GM23338 (cell line): ENCODE measurements at places on chromosomes 16 and 17.

DNA sequence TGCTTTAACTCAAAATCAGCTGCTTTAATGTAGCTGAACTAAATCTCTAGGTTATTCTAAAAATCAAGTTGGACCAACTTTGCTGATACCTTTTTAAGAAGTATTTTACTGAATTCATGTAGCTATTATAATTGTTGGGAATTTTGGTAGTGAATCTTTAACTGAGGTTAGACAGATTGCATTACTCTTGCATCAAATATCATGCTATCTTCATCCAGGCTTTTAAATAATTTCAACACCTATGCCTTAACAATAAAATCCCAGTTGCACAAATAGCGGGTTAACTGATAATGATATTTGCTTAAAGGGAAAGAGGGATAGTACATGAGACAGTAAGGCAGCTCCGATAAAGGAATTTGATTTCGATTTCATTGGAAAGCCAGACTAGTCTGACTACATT lies 241.3 kb upstream of the TBX2 start:
- no peak overlapping the region for H3K4me3 ChIP-seq
- no peak for DNase-seq
- no peak overlapping the region for H3K27ac ChIP-seq
- no peaks in the 10 kb centered on the region for H3K36me3 ChIP-seq

GRCh38 chr17:19753661-19754463 lies 5.8 kb upstream of the ALDH3A1 start:
- no peak overlapping the region for H3K4me3 ChIP-seq
- no peak overlapping the region for H3K27ac ChIP-seq
- H3K4me1 ChIP-seq = no peaks in the 10 kb centered on the region
- no peaks in the 10 kb centered on the region for H3K36me3 ChIP-seq

DNA sequence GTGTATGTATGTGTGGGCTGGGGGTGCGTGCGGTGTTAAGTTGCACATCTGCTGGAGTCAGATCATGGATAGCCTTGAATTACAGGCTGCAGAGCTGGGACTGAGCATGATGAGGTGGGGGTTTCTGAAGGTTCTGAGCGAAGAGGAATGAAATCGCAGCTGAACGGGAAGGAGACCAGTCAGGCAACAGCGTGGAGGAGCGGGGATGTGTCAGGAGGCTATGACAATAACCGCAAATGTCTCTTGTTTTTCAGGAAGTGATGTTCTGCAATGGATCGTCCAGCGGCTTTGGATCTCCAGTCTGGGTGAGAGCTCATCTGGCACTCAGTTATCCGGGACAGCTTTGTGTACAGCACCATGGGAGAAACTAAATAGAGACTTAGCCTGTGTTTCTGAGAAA lies 20.9 kb downstream of the RGS9 start:
- H3K36me3 ChIP-seq = no peaks in the 10 kb centered on the region
- H3K27ac ChIP-seq = no peak overlapping the region
- no peak overlapping the region for H3K4me3 ChIP-seq
- DNase-seq = no peak
- peaks cover 8% of the 10 kb centered on the region; the same call in 1 of the 2 replicates for H3K4me1 ChIP-seq
- H3K27me3 ChIP-seq = no peaks in the 10 kb centered on the region

- no peaks in the 10 kb centered on the region for H3K36me3 ChIP-seq
- no peak overlapping the region; the same call in 1 of the 2 replicates for H3K27ac ChIP-seq
- no peak for DNase-seq
- no peaks in the 10 kb centered on the region for H3K27me3 ChIP-seq
- no peaks in the 10 kb centered on the region for H3K4me1 ChIP-seq
- H3K4me3 ChIP-seq = no peak overlapping the region
These were observed 67.4 kb downstream of the JPH3 start for GRCh38 chr16:87669672-87670071.

DNA sequence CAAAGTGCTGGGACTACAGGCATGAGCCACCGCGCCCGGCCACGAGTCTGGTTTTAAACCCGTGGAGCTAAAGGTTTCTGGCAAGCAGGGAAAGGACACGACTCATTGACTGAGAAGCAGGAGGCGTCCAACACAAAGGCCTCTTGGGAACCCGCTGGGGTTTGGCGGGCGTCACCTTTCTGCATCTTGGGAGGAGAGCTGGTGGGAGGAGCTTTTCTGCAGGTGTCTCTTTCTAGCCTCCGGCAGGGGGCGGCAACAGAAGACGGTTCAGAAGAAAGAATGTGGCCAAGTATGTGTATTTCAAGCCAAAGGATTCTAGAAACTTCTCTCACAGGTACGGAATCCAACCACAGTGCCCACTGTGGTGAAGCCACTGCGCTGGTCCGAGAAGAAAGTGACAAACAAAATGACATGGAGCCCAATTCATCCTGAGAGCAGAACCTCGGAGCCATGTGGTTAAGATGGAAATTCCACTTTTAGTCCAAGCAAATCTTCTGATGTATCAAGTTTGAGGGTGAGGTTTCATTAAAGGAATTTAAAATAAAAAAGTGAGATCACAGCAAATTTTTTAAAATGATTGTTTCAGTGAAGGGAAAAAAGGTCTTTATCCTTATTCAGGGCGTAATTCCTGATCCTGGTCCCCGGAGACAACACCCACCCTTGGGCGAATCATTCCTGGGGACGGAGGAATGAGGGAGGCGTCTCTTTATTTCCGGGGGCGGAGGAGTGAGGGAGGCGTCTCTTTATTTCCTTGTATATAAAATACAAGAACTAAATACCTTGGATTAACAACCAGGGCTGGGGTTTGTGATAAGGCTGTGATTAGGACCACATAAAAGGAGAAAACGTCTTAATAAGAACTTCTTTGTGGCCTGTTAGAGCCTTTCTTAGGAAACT lies 97.6 kb downstream of the MRM3 start:
- H3K36me3 ChIP-seq = no peaks in the 10 kb centered on the region
- peak; percentile 99 for DNase-seq
- H3K4me1 ChIP-seq = peaks cover 47% of the 10 kb centered on the region
